ENCODE measurements at places on chromosomes 2 and 18.

GRCh38 chr2:127943186-127943585, 57.4 kb upstream of the AMMECR1L start:
- DNase-seq: no peak
- H3K27me3 ChIP-seq: no peaks in the 10 kb centered on the region
- H3K36me3 ChIP-seq: peaks cover 80% of the 10 kb centered on the region
- H3K27ac ChIP-seq: no peak overlapping the region

DNA sequence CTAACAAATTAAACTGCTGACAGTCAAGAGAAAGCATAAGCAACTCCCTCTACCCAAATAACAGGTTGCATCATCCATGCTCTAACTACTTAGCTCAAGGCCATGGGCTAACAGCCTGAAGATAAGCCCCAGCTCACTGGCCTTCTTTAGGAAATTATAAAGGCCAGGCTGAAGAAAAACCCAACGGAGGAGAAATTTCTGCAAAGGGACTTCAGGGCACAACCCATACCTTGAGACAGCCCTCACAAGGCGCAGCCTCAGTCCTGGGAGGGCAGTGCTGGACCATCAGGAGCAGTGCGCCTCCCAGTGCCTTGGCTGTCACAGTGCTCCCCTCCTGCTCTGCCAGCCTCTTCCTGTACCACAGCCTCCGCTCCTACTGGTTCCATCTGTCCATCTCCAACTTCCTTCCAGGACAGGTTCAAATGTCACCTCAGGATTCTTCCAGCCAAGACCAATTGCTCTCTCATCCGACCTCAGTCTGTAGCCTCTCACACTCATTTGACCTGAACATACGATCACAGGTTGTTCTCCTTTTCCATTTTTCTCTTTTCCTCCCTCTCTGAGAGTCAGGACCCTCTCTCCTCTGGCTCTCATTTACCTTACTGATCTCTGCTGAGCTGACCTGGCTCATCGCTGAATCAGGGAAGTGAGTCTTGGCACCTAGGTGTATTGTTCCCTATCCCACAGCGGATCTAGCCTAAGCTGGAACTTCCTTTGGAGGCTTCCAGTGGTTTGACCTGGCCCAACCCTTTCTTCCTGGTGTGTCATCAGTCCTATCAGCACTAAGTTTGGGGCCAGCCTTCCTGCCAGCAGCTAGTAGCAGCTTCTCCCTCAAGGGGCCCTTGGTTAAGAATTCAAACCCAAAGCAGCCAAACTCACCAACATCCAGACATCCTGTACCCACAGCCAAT, 1.9 kb downstream of the MCFD2 start:
- H3K27me3 ChIP-seq: no peaks in the 10 kb centered on the region
- peaks cover 39% of the 10 kb centered on the region for H3K4me1 ChIP-seq
- peak overlapping the region; percentile 98 for H3K27ac ChIP-seq
- H3K36me3 ChIP-seq: peaks cover 41% of the 10 kb centered on the region
- peak overlapping the region; percentile 84 for H3K4me3 ChIP-seq
- no peak for DNase-seq

- no peak overlapping the region for H3K27ac ChIP-seq
- no peak overlapping the region for H3K4me3 ChIP-seq
- DNase-seq: no peak
- no peaks in the 10 kb centered on the region for H3K4me1 ChIP-seq
These were observed 21.7 kb upstream of the BAZ2B start for GRCh38 chr2:159637988-159638501.

- peaks cover 4% of the 10 kb centered on the region for H3K36me3 ChIP-seq
- DNase-seq: no peak
- no peak overlapping the region for H3K4me3 ChIP-seq
- no peak overlapping the region for H3K27ac ChIP-seq
- no peaks in the 10 kb centered on the region for H3K27me3 ChIP-seq
These were observed 56.8 kb downstream of the ATF2 start for GRCh38 chr2:175111200-175111657.

DNA sequence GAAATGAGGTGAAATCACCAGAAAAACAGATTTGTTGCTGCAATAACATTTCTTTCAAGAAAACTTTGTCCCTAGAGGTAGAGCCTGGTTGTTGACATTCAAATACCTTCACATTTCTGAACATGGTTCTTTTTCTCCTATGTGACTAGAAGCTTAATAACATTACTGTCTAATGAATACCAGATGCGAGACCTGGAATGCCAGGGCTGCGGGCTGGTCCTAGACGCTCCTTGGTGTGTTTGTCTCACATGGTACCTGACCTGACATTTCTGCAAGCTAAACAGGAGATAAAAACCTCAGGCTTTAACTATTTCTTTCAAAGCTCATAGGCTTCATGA, 38.5 kb downstream of the ACKR3 start:
- H3K4me1 ChIP-seq: no peaks in the 10 kb centered on the region
- H3K27ac ChIP-seq: no peak overlapping the region
- H3K4me3 ChIP-seq: no peak overlapping the region
- DNase-seq: no peak
- H3K27me3 ChIP-seq: no peaks in the 10 kb centered on the region

DNA sequence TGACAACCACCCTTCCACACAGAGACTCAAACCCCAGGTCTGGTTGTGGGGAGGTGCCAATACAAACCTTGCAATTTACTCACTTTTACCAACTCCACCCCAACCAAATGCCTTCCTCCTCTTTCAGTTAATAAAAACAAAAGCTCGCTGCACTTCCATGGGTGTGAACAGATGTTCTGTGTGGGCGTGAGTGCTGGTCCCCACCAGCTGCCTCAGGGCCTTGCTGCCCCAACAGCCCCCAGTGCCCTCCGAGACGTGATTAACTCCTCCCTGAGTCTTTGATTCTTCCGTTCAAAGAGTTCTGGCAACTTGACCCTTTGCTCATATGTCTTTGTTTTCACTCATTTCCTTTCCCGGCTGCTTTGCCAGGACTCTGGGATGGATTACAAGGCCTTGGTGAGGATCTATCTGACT, 258.9 kb upstream of the CXCR4 start:
- H3K36me3 ChIP-seq: no peaks in the 10 kb centered on the region
- H3K27me3 ChIP-seq: no peaks in the 10 kb centered on the region
- H3K4me3 ChIP-seq: no peak overlapping the region
- H3K27ac ChIP-seq: no peak overlapping the region

DNA sequence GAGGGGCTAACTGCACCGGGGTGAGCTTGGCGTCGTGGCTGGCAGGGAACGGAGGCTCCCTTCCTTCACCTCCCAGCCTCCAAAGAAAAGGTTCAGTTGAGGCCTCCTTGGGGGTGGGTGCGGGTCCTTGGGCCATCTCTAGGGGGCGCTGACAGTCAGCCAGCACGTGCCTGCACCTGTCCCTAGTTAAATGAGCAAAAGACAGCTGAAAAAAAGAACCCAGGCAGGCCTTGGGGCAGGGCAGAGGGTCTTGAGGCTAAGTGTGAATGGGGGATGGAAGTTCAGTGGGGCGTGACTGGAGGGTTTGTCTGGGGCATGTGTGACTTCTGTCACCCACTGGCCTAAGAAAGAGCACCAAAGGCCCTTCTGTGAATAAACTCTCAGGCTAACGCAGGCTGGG, 56.4 kb downstream of the ZFP36L2 start:
- H3K4me3 ChIP-seq: no peak overlapping the region
- peak overlapping the region; percentile 89 for H3K27ac ChIP-seq
- DNase-seq: no peak
- no peaks in the 10 kb centered on the region for H3K27me3 ChIP-seq
- no peaks in the 10 kb centered on the region for H3K36me3 ChIP-seq
- H3K4me1 ChIP-seq: peaks cover 64% of the 10 kb centered on the region

DNA sequence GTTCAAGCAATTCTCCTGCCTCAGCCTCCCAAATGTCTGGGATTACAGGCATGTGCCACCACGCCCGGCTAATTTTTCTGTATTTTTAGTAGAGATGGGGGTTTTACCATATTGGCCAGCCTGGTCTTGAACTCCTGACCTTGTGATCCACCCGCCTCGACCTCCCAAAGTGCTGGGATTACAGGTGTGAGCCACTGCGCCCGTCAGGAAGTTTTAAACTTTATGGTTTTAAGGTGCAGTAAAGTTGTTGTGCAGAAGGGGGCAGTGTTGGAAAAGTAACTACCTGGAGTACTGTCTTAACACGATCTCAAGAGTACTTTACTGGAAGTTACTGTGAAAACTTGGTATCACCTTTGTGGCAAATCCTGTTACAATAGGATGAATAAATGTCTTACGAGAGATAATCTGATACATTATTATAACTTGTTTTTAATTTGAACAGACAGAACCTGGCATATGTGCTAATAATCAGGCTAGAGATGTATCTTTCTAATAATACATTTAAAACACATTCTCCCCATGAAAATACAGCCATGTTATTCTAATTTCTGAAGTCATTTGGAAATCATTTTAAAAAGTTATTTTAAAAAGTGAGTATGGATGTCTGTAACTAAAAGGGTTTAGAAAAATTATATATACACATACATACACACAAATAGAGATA, 10.8 kb downstream of the SPDYA start:
- no peak overlapping the region for H3K4me3 ChIP-seq
- no peak for DNase-seq
- no peaks in the 10 kb centered on the region for H3K27me3 ChIP-seq
- H3K27ac ChIP-seq: no peak overlapping the region

DNA sequence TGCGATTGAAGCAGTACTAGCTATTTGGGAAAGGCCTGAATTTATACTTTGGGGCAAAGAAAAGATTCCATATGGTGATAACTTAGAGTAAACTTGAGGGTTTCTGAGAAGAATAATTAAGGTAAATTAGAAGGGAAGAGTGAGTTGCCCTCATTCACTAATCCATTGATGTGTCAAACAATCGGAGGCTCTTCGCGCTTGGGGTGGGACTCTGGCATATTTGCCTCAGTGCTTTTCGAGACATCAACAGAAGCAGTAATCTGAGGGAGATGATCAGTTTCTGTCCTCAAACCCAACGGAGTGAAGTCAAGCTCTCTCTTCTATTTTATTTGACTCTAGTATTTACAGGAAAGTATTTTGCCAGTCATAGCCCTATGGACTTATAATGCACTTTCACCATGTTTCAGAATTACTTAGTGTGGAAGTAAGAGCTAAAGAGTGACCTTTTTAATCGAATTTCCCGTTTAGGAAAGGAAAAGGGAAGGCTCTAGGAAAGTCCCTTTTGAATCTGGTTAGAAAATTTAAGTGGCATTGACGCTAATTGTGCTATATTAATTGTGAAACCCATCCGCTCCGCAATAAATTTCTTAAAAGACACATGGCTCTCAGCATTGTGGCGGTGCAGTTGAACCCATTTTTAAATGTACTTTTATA, 1.3 kb downstream of the RAB10 start:
- peaks cover 4% of the 10 kb centered on the region for H3K36me3 ChIP-seq
- H3K4me3 ChIP-seq: peak overlapping the region; percentile 88
- peak overlapping the region; percentile 99 for H3K27ac ChIP-seq

GRCh38 chr2:10339647-10340592, 37.2 kb downstream of the HPCAL1 start:
- no peaks in the 10 kb centered on the region for H3K4me1 ChIP-seq
- no peak overlapping the region for H3K4me3 ChIP-seq
- H3K27me3 ChIP-seq: no peaks in the 10 kb centered on the region
- H3K27ac ChIP-seq: no peak overlapping the region
- H3K36me3 ChIP-seq: peaks cover 11% of the 10 kb centered on the region
- no peak for DNase-seq

DNA sequence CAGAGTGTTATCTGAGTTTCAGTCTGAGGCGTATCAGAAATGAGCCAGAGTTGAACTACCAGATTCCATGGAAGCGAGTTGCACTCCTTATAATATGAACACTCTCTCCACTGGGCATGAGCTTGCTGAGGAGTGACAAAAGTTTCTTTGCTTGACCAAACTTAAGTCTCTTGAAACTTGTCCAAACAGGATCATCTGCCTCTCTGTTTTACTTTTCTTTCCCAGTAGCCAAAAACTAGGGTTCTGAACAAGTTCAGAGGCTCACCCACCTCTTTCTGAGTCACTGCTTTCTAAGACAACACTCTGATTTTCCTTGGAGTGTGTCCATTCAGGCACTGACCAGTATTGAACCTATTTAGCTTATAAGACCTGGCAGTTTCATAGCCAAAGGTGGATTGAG, 233.2 kb upstream of the TCF4 start:
- H3K27ac ChIP-seq: no peak overlapping the region
- H3K4me3 ChIP-seq: no peak overlapping the region

GRCh38 chr2:206693399-206694137, 24.6 kb downstream of the DYTN start:
- no peaks in the 10 kb centered on the region for H3K27me3 ChIP-seq
- no peak overlapping the region for H3K4me3 ChIP-seq
- no peak for DNase-seq
- no peak overlapping the region for H3K27ac ChIP-seq
- no peaks in the 10 kb centered on the region for H3K4me1 ChIP-seq

DNA sequence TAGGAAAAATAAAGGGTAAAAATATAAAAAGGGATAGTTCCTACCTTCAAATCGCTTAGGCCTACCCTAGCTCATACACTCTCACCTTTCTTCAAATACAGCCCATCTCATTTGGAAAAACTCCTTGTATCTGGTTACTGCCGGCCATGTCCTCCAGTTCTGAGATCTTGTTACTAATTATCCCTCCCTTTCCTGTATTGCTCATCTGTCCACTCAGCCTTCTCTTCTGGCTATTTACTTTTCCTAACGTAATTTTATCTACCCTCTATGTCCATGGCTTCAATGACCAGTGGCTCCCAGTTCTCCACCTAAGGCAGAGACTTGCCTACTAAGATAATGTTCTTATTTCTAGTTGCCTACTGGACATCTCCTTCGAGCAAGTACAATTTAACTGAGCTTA, 342.9 kb upstream of the ACVR2A start:
- H3K27me3 ChIP-seq: no peaks in the 10 kb centered on the region
- no peaks in the 10 kb centered on the region for H3K4me1 ChIP-seq
- H3K36me3 ChIP-seq: no peaks in the 10 kb centered on the region

DNA sequence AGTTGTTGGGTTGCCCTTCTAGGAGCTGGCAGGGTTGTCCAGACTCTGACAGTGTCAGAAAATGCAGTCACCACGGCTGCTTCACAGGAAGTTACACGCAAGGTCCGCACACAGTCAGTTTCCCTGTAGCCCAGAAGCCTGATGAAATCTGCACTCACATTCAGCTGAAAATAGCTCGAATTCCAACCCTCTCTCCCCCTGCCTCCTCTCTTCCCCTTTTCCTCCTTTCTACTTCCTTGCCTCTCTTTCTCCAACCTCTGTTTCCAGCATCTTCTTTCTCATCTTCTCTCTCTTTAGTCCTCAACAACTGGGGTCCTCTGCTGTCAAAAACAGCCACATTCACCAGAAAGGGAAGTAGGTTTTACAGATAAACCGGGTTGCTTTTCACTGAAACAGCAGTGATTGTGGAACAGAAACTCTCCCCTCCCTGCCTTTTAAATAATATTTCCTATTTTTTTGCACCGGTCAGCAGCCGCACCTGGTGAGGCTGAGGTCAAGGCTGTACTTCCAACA, 69.3 kb downstream of the BCL11A start:
- H3K27ac ChIP-seq: peak overlapping the region; percentile 20
- no peaks in the 10 kb centered on the region for H3K27me3 ChIP-seq
- no peak overlapping the region for H3K4me3 ChIP-seq
- H3K4me1 ChIP-seq: peaks cover 55% of the 10 kb centered on the region

GRCh38 chr2:106124905-106125549, 69.1 kb downstream of the UXS1 start:
- DNase-seq: no peak
- H3K27ac ChIP-seq: peak overlapping the region; percentile 88
- H3K4me1 ChIP-seq: no peaks in the 10 kb centered on the region
- no peak overlapping the region for H3K4me3 ChIP-seq
- peaks cover 8% of the 10 kb centered on the region for H3K36me3 ChIP-seq
